ENCODE measurements at places on chromosomes 4 and X.
A peak's percentile ranks its signal among the peaks of the same experiment; 100 is the strongest.

DNA sequence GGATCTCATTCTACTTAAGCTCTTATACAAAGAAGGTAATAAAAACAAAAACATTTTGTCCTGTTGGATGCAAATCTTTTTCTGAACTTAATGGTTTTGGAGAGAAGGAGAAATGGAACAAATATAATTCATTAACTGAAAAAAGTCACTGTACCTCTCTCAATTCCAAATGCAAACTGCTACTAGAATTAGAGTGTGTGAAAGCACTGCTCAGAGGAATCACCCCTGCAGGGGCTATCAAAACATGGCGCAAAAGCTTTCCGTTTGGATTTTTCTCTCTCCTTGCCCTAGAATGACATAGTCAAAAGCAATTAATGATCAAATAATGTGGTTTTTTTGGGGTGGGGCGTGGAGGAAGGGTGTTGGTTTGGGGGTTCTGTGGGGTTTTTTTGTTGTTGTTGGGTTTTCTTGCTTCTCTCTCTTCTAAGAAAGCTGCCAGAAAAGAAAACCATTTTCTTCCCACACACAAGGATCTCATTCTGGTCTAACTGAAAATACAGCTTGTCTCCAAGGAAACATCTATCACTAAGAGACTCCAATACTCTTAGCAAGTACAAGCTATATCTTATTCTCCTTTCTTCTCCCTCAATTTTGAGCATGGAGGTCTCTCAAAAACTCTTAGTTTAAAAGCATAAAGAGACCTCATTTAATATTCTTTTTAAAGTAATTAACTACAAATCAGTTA is 41.6 kb downstream of the USP46 start:
- DNase-seq = no peak

DNA sequence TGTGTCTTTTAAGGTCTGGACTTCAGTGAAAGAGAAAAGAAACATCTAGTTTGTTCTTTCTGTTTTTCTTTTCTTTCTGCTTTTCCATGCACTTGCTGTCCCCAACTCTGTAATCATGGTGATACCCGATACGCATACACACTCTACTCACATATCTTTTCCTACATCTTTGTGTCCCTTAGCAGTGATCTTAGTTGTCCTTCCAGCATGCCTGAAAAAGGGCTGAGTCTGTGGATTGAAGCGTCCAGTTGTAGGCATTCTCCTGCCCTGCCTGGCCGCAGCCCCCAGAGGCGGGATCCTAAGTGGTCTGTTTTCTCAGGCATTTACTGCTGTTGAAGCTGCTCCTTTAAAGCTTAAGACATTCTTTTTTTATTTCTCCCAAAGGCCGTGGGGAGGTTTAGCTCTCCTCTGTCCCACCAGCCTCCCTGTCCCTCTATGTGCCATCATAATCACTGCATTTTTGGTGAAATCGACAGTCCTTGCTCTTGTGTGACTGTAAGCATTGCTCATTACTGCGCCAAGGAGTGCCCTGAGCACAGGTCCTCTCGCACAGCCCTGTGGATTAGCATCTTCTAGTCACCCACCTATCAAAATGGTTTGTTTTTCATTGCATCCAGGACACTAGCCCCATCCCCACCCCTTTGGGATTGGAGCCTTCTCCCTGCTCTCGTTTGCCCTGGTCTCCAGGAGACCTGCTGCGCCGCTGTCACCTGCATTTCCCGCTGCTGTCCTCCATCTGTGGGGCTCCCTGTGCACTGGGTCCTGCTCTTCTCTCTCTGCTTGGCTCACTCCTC is 4.4 kb downstream of the RGS12 start:
- no peak for DNase-seq

- peak; percentile 50 for DNase-seq
These were observed 61.9 kb upstream of the ZCCHC13 start for GRCh38 chrX:74242050-74242449.

GRCh38 chrX:81527881-81528440 is 326.1 kb downstream of the SH3BGRL start:
- no peak for DNase-seq

DNA sequence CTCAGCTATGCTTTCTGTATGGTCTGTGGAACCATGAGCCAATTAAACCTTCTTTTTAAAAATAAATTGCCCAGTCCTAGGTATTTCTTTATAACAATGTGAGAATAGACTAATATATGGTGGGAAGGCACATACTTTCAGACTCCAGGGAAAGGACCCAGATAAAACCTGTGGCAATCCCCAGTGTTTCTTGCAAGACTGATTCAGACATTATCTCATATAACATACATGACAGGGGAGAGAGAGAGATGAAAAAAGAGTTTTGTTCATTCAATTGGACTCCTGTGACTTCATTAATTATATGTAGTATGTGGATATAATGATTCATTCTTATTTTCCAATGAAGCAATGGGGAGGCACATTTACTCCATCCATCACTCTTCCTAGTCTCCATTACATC is 291.4 kb upstream of the PRKX start:
- no peak for DNase-seq

DNA sequence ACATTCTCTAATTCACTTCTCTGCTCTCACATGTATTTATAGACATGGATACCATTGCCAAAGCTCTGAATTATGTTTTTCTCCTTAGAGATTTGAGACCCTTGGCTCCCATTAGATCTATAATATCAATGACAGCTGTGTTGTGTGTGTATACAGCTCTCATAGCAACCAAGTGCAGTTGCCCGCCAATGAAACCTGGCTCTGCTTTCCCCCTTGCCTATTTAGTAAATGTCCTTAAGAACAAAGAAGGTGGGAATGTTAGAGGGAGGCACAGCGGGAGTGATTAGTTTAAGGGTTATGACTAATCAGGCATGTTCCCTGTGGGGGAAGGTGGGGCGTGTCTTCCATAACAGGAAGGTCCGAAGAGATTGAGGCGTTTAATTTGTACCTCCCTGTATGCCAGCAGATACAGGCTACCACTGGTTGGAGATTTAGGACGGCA is 100.5 kb upstream of the TBC1D9 start:
- peak; percentile 47 for DNase-seq

DNA sequence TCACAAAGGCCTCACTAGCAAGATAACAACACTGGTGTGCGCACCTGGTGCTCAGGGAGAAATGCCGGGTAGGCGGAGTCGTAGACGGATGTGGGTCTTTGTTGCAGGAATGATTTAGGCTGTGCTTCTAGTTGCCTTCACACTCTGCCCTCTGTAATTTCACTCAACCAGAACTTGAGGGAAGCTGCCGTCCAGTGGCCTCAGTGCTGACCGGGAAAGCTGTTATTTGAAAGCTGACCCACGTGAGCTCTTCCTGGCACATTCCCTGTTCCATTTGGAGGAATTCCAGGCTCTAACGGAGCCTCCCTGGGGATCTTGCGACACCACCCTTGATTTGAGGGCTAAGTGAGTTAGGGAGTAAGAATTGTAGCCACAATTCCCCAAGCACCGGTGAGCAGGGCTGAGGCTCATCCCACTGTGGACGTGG is 15.9 kb downstream of the SH3TC1 start:
- peak; percentile 69 for DNase-seq

DNA sequence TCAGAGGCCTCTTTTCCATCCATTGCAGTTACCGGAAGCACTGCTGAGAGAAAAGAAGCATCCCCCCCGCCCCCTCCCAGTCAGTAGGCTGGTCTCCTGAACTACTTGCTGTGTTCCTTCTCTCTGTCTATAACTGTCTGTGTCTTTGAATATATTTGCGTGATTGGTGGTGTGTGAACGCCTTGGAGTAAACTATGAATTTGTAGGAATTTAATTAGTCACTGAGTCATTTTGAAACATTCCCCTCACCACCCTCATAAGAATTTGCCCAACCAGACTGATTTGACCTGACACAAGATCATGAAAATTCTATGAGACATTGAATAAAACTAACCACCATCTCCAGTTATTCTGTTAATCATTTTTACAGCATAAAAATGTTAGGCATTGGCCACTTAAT is 6.7 kb upstream of the NXF3 start:
- DNase-seq = peak; percentile 27

DNA sequence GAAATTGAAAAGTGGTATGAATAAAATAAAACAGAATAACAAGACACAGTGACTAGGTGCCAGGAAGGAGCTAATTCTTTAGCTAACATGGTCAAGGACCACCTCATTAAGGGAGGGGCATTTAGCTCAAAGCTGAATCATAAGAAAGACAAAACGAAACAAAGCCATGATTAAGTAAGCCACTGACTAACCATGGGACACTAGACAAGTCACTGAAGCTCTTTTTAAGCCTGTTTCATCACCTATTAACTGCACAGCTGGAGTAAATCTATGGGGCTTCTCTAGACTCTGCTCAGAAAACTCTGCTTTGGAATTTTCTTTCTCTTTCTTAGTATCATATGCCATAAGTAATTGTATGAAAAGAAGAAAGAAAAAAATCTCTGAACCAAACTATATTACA is 49.8 kb upstream of the C1QTNF7 start:
- DNase-seq = peak; percentile 73

- peak; percentile 24 for DNase-seq
These were observed 27.4 kb downstream of the HMGN5 start for GRCh38 chrX:81174286-81174685.

DNA sequence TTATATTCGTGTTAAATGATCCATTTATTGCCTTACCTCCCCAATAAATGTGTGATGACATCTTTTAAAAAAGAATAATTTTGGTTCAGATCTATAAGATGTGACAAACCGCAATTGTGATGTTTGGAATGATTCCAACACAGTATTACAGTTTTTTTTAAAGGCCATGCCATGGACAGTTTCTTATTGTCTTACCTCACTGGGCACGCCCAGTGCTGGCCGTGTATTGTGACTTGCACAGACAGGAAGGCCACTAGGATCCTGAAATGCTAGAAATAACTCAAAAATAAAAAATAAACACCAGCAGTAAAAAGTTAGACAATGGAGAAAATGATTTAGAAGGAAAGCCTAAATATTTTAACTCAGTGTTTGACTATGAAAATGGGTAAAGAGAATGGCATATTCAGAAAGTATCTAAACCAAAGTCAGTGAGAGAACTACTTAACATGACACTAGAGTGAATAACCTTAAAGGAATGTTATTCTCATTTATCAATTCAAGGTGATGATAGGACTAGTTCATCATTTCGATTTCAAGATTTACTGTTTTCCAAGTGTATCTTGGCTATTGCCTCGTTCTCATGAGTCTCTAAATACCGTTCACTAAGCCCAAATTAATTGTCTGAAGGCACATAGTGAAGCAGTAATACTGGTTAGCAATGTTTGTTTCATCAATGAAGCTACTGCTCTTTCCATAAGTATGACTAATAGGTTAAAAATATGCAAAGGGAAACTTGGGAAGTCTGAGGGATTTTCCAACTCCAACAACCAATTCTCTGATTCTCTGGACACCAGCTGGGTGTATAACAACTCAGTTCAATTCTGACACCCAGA is 46.1 kb upstream of the VEGFC start:
- peak; percentile 90 for DNase-seq

DNA sequence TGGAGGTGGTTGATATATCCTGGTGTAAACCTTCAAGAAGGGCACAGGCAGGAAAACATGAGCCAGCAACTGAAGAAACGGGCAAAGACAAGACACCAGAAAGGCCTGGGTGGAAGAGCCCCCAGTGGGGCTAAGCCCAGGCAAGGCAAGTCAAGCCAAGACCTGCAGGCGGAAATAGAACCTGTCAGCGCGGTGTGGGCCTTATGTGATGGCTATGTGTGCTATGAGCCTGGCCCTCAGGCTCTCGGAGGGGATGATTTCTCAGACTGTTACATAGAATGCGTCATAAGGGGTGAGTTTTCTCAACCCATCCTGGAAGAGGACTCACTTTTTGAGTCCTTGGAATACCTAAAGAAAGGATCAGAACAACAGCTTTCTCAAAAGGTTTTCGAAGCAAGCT is 7.2 kb downstream of the ZFP42 start:
- no peak for DNase-seq

- DNase-seq = no peak
These were observed 73.0 kb upstream of the PJA1 start for GRCh38 chrX:69238114-69238886.

DNA sequence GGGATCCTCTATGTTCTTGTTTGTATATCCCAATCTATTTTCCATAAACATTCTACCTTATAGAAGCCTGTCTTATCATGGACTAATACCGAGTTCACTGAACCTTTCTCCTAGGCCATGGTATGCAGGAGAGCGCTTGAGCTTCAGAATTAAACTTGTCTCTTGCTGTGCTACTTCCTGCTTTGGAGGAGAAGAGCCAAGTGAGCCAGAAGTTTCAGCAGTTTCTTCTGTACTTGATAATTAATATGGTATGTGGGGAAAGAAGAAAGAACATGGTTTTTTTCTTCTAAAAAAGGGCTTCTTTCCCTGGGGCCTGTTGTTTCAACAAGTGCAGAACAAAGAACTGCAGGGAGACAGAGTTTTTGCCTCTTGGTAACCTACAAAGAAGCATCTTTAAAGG is 172.8 kb downstream of the ATG4A start:
- DNase-seq = no peak

- DNase-seq = no peak
These were observed 60.5 kb downstream of the DTHD1 start for GRCh38 chr4:36341936-36342335.

GRCh38 chr4:41538017-41538733 is at the start of gene LIMCH1:
LIMCH1 (plus strand) TSS chr4:41538157; CDS start chr4:41605996, 67,839 bp downstream.
- peak; percentile 30 for DNase-seq

GRCh38 chr4:34373456-34373855 is 1870.9 kb downstream of the ARAP2 start:
- DNase-seq = no peak

- DNase-seq = no peak
These were observed 510.0 kb upstream of the HTR2C start for GRCh38 chrX:114073926-114074325.

DNA sequence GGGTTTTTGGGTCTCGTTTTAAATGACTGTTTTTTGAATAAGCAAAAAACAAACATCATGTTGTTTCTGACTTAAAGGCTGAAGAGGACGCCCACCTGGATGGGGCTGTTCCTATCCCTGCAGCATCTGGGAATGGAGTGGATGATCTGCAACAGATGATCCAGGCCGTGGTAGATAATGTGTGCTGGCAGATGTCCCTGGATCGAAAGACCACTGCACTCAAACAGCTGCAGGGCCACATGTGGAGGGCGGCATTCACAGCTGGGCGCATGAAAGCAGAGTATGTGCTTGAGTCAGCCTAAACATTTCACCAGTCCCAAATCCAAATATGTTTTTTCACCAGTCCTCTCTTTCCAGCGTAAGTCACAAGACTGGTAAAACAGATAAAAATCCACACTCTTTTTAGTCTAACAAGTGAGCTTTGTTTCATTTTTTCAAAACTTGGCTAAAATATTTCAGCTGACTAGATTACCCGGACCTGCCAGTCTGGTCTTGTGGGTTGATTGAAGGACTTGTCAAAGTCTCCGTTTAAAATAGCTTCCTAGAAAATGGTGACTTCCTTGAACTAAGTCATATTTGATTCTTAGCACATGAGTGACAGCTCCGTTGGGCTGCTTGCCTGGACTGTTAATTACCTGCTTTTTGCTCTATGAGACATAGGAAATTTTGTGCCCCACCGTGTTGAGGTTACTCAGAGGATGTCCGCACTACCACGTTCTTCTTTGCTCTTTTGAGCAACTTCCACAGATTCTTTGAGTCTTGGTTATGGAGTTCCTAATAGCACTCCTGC is 20.8 kb downstream of the ENOPH1 start:
- no peak for DNase-seq

DNA sequence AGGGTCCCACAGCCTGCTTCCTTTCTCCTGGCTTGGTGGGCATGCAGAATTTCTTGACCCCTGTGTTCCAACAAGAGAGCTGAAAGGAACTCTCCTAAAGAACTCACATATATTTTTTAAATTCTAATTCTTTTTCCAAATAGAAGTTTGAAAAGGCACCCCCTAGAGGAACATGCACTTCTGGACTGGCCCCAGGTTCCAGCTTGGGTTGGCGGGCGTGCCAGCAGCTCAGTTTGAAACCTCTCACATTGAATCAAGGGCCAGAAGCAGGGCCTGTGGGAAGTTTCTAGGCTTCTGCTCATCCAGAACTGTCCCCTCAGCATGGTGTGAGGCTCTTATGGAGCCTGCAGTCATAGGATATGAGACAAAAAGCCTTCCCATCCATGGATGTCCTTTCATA is 132.6 kb downstream of the ATG4A start:
- DNase-seq = no peak
